ENCODE measurements at places on chromosomes 2 and 18. TPM values are rescaled to one million over a fixed set of nuclear protein-coding genes. Genes with fewer than 3 reads are reported as not detected.

FOXD4L1 gene
- not detected for total RNA-seq

INHA gene
- 0.36 TPM for total RNA-seq

ST6GAL2 gene
- total RNA-seq = 21.9 TPM

IL36G gene
- 0.80 TPM for total RNA-seq

CNGA3 gene
- not detected for total RNA-seq

TMEM178A gene
- total RNA-seq = 1.3 TPM

LINC00305 gene
- total RNA-seq = not detected

ACVR1C gene
- total RNA-seq = 0.39 TPM

LRRC30 gene
- total RNA-seq = not detected

C2orf81 gene
- total RNA-seq = 1.4 TPM

KCNE4 gene
- 2.0 TPM for total RNA-seq

KLHL14 gene
- total RNA-seq = 0.34 TPM

PLA2R1 gene
- 1.4 TPM for total RNA-seq

HOXD13 gene
- 20.7 TPM for total RNA-seq

ANKRD29 gene
- 3.9 TPM for total RNA-seq

MRPS9 gene
- total RNA-seq = 45.7 TPM

LGALSL gene
- total RNA-seq = 4.9 TPM

RAB27B gene
- total RNA-seq = 1.1 TPM

KCNJ13 gene
- not detected for total RNA-seq

UGT1A4 gene
- not detected for total RNA-seq

UPP2 gene
- not detected for total RNA-seq

BUB1 gene
- 122 TPM for total RNA-seq

CNTNAP5 gene
- not detected for total RNA-seq

IL1R2 gene
- not detected for total RNA-seq

CABYR gene
- 1.4 TPM for total RNA-seq

TRIM43 gene
- total RNA-seq = not detected

GBX2 gene
- 8.0 TPM for total RNA-seq

GRB14 gene
- total RNA-seq = 2.9 TPM

NTSR2 gene
- not detected for total RNA-seq

GTF2A1L gene
- total RNA-seq = not detected

SNED1 gene
- 3.2 TPM for total RNA-seq

RPRM gene
- 0.40 TPM for total RNA-seq

Measured in Daoy (cell line).